Hindlimb muscle (tissue), 1 donor: ENCODE measurements at places on chromosomes 1 and 21. TPM values are rescaled to one million over a fixed set of nuclear protein-coding genes. Genes with fewer than 3 reads are reported as not detected.

GRCh38 chr1:227938276-227938675 is 9.5 kb downstream of the WNT9A start:
- no peak for DNase-seq

- no peak for DNase-seq
Observed at GRCh38 chr1:97721221-97721620, 199.6 kb downstream of the DPYD start.

- DNase-seq, result no peak
Observed at GRCh38 chr1:18642278-18643095, 11.8 kb downstream of the PAX7 start.

Gene PTAFR
- 2.8 TPM for polyA plus RNA-seq

Gene ATP6V1G3
- polyA plus RNA-seq, result not detected
